ENCODE measurements at places on chromosomes 3 and 15.

- DNase-seq = no peak
Observed at GRCh38 chr3:55367384-55367783, 119.7 kb downstream of the WNT5A start.

DNA sequence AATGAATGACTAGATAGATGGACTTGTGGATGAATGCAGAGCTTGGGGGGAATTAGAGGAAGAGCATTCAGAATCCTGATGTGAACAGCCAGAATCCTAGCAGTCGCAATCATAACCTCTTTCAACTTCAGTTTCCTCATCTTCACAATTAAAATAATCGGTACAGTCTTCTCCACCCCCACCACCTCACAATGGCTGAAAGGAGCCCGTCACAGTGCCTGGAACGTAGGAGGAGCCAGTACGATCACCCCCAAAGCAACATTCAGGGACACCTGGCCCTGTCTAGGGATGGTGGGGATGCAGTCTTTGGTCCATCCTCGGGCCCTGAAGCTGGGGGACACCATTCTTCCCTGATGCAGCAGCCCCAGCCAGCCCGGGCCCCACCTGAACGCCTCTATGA, 80.4 kb upstream of the RPL32 start:
- no peak for DNase-seq

DNA sequence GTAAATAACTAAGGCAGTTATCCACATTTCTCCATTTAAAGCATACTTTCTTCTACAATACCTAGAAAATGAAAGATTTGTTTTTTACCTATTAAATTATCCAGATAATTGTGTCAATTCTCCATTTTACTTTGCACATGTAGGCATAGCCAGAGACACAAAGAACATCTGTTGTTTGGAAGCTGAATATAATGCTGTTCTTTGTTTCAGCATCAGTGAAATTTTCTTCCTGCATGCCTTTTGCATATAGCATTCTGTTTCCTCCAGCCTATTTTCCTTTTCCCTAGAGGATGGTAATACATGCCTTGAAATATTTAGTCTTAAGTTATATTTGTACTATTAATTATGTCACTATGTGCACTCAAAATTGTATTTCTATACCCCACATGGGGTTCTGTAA, 233.7 kb downstream of the CNTN6 start:
- DNase-seq = no peak

DNA sequence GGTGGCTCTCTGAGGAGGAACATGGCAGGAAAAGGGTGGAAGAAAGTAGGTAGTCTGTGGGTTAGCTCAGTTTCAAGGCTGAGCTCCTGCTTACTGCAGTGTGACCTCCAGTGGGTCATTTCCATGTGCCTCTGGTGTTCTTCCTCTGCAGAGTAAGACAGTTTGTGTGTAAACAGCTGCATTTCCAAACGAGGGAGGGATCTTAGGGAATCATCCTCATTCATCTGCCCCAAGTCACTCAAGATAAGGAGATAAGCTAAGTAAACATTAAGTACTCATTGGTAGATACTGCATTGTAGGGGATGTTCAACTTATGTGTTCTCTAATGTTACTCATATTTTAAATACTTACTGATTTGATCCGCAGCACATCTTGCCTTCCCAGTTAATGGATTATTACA, 83.6 kb downstream of the CLSTN2 start:
- DNase-seq = no peak

DNA sequence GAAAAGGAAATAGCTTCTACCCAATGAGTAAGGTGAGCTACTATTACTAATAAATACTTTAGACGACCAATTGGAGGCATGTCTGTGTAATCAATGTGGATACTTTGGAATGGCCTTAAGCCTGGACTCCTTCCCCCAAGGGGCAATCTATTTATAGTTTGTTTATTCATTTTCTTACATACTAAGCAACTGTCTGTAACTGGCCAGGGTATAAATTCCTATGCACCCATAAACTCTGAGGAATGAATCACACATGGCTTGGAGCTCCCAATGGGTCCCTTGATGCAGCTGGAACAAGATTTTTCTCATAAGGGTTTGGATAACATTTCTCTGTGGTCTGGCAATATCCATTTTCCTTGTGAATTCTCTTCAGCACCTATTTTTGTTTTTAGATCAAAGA, 506.8 kb downstream of the EDEM1 start:
- DNase-seq = no peak

DNA sequence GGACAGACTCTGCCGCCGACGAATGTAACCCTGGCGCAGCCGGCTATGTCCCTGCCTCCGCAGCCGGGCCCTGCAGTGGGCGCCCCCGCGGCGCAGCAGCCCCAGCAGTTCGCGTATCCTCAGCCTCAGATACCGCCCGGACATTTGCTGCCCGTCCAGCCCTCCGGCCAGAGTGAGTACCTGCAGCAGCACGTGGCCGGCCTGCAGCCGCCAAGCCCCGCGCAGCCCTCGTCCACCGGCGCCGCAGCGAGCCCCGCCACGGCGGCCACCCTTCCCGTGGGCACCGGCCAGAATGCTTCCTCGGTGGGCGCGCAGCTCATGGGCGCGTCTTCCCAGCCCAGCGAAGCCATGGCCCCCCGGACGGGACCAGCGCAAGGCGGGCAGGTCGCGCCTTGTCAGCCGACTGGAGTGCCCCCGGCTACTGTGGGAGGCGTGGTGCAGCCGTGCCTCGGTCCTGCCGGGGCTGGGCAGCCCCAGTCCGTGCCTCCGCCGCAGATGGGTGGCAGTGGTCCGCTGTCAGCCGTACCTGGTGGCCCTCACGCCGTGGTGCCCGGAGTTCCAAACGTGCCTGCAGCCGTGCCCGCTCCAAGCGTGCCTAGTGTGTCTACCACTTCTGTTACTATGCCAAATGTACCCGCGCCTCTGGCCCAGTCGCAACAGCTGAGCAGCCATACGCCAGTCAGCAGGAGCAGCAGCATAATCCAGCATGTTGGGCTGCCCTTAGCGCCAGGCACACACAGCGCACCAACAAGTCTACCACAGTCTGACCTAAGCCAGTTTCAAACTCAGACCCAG, 2.4 kb downstream of the TSC22D2 start:
- DNase-seq = no peak

GRCh38 chr3:127473244-127474024, 117.1 kb downstream of the TPRA1 start:
- DNase-seq = no peak

- DNase-seq = no peak
Observed at GRCh38 chr3:88824666-88825564, 282.5 kb upstream of the EPHA3 start.

DNA sequence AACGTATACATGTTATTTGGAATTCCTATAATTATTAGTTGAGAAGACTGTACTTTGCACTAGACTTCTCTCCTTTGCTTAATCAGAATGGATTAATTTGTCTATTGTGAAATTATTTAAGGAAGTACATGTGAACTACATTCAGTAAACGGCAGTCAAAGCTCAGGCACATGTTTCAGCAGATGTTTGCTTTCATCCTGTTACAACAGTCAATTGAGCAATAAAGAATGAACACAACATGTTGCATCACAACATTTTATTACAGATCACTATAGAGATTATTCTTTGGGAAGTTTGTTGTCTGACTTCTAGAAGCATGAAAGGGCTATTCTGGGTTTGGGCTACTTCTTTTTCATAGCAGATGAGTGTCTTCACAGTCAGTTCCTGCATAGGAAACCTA, 39.2 kb downstream of the RAB27A start:
- DNase-seq = no peak
